CD4-positive, alpha-beta T cell treated with Interleukin-6 for 4 hours (primary cell): ENCODE measurements at places on chromosomes 12 and 14.

- DNase-seq: no peak
These were observed 12.3 kb downstream of the NKX2-8 start for GRCh38 chr14:36570065-36570464.

GRCh38 chr12:14999021-14999694 is 26.3 kb downstream of the PDE6H start:
- no peak for DNase-seq

- no peak for DNase-seq
These were observed 562 bp upstream of the GLIPR1L2 start for GRCh38 chr12:75390156-75390898.

- no peak for DNase-seq
These were observed 1.2 kb downstream of the PTPRQ start for GRCh38 chr12:80445083-80445793.

DNA sequence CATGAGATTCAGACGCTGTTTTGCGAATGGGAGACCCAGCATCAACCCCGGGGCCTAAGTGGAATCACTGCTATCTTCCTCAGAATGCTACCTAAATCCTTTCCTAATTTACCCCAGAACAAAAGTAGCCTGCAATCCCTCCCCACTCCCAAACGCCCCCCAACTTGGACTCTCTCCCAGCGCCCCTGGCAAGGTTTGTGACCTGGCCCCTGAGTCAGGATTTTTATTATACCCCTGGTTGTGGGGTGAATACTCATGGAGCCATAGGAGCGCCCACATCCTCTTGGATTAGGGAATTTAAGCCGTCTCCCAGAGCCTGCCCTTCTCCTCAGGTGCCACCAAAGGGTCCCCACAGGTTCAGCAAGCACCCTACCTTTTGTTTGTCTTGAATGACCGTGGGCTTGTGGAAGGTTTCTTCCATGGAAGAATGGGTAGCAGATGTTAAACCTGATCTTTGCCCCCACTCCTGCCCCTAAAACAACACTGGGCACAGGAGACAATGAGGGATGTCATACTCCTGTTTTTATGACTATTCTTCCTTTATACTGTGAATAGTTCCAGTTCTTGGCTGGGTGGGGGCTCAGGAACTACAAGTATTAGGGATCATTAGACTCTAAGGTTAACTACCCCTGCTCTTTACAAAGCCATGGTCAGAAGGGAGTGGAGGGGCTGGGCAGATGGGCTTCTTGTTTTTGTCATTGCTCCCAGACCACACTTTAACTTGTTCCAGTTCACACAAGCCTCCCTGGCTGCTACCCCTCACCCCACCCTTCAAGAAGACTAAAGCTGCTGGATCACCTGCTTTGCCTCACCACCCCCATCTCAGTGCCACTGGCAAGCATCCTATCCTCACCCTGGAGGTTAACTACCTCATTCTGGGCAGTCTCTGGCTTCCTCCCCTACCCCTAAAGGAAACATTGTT is 630 bp downstream of the MYL6B start:
- DNase-seq: no peak

GRCh38 chr14:99316281-99317163 is 44.5 kb upstream of the BCL11B start:
- no peak for DNase-seq

GRCh38 chr12:42794806-42795205 is 205.3 kb upstream of the PRICKLE1 start:
- DNase-seq: no peak

DNA sequence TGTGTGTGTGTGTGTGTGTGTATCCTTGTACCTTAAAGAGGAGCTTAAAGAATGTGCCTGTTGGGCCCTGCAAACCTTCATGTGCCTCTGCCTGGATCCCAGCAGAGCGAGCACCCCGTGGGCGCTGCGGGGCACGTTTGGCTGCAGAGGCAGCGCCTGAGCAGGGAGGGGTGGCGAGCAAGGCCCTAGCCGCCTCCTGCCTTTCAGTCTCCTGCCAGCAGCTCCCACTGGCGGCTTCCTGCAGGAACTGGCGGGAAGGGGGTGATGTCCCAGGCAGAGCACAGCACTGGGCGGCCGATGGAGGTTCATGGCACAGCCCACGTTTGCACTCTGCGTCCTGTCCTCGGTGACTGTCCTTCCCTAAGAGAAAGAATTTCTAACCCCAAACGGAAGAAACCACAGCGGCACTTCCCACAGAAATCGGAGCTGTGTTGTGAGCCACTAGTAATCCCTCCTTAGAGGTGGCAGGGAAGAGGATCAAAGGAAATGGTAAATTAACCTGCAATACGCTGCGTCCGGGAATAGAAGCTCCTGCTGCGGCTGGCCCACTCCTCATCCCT is 19.8 kb downstream of the ZBTB42 start:
- no peak for DNase-seq

DNA sequence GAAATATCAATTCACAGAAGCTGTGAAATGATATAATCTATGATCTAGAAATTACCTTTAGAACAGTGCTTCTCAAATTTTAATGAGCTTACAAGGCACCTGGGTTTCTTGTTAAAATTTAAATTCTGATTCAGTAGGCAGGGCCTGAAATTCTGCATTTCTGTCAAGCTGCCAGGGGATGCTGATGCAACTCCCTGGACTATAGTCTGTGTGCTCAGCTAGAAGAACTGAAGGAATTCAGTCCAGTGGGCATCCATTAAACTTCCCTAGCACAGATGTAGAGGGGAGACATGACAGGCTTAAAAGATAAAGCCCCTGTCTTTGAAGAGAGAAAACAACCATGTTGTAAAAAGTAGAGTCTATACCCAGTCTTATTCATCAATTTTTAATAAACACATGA is 441.8 kb downstream of the TMTC2 start:
- no peak for DNase-seq
